ENCODE measurements at places on chromosomes 7 and 10.

DNA sequence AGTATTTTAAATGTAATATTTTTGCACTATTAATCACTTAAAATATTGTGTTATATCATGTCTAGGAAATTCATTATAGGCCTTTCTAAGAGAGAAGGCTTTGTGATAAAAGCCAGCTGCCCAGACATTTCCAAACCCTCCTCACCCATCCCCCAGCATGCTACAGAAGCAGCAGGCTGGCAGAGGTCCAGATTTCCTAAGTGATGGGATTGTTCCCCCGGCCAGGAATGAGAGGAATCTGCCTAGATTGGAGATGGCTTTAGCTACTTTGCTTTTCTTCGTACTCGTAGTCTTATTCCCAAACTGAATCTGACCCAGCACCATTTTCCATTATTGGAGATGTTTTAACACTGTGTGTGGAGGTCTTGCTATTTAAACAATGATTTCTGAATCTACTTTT is 29.4 kb downstream of the CDK14 start:
- DNase-seq, result no peak

DNA sequence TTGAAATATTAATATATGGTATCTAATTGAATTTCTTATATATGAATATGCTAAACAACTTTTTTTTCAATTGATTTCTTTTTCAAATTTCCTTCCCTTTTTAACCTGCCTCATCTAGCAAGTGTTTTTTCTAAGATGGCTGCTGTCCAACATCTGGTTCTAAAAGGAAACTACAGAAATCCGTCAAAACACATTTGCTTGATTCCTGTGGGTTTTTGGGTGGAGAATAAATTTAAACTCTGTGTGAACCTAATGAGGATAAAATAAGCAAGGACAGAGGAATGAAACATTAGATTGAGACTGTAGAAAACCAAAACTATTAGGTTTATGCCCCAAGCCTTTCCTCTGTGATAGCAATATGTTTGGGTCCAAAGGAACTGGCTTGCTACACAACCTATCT is 75.5 kb upstream of the STARD3NL start:
- peak; percentile 16 for DNase-seq

DNA sequence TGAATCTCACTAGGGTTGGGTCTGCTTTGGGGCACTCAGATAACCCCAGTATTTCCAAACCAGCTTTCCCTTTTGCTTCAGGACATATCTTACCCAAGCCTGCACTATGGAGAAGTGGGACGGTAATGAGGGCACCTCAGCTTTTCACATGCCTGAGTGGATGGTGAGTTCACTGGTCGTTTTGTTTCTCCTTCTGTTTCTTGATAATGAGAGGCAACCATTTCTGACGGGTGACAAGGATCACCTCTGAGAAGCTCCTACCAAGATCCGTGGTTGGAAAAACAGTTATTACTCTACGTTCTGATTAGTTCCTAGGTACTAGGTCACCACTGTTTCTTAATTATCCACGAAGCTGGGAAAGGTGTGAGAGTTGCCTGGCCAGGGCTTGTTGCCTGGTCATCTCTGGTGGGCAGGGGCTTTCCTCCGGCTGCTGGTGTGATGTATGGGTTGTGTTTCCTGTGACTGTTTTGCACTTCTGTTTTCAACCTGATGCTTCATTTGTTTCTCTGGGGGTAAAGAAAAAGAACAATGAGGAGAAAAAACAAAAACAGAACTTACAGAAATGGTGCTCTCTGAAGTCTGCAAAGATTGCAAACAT is 65.7 kb upstream of the STRIP2 start:
- no peak for DNase-seq

GRCh38 chr10:110730345-110731050 is 86.4 kb downstream of the RBM20 start:
- no peak for DNase-seq

DNA sequence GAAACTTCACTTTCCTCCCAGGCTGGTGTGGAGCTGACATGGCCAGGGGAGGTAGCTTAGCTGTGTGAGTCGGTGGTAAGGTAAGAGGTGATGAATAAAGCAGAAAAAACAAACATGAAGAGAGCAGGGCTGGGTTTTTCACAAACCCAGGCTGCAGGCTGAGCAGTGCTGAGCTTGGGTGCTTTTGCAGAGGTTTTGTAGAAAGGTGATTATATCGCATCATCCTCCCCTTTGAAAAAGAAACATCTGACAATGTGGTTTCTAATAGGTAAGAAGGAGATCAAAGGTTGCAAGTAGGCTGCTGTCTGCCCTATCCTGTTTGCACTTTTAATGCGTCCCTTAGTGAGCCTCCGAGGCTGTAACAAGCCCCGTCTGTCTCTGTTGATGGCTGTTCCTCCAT is 69.6 kb upstream of the GRM8 start:
- no peak for DNase-seq

GRCh38 chr7:6495597-6496262 is 48.0 kb upstream of the DAGLB start:
- no peak for DNase-seq

DNA sequence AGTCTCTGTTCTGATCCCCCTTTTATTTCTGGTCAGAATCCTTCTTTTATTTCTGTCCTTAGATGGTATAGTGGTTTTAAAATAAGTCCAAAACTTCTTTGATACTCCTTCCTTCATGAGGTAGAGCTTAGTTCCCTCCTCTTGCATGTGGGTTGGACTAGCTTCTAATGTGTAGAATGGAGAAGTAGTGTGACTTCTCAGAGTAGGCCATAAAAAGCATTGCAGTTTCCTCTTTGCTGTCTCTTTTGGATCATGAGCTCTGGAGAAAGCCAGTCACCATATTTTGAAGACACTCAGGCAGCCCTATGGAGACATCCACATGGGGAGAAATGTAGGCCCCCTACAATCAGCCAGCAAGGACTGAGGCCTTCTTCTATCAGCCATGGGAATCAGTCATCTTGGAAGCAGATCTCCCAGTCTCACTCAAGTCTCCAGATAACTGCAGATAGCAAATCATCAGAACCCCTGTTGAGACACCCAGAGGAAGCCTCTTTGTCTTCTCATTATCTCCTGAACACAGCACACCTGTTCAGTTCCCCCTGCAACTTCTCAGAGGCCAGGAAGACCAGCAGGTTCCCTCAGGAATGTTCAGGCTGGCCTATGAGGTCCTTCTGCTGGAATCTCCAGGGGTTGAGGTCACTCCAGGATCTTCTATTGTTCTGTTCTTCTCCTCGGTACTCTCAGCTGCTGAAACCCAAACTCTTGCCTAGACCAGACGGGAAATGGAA is 511.9 kb upstream of the ZMIZ1 start:
- DNase-seq, result peak; percentile 12

GRCh38 chr10:80596391-80597257 is 58.9 kb downstream of the SH2D4B start:
- DNase-seq, result peak; percentile 42

GRCh38 chr10:101725296-101726114 is 30.5 kb upstream of the FBXW4 start:
- no peak for DNase-seq

- DNase-seq, result no peak
These were observed 1189.0 kb upstream of the LRRN3 start for GRCh38 chr7:109901926-109902325.

DNA sequence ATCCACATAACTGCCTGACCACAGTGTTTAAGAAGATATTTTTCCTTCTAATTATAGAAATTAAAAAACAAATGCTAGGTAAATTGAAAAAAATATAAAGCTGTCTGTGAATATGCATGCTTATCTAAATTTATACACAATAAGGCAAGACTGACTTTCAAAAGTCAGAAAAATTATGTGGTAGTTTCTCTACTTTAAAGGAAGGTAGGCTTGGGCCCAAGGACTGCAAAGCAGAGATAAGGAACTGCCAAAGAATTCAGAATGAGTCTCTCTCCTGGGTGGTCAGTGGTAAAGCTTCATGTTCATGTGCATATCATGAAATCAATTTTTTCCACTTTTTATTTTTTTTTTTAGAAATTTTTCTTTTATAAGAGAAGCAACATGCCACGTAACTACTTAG is 998.6 kb downstream of the REEP3 start:
- DNase-seq, result no peak

- DNase-seq, result no peak
These were observed 59.0 kb upstream of the WNT16 start for GRCh38 chr7:121269798-121270197.

DNA sequence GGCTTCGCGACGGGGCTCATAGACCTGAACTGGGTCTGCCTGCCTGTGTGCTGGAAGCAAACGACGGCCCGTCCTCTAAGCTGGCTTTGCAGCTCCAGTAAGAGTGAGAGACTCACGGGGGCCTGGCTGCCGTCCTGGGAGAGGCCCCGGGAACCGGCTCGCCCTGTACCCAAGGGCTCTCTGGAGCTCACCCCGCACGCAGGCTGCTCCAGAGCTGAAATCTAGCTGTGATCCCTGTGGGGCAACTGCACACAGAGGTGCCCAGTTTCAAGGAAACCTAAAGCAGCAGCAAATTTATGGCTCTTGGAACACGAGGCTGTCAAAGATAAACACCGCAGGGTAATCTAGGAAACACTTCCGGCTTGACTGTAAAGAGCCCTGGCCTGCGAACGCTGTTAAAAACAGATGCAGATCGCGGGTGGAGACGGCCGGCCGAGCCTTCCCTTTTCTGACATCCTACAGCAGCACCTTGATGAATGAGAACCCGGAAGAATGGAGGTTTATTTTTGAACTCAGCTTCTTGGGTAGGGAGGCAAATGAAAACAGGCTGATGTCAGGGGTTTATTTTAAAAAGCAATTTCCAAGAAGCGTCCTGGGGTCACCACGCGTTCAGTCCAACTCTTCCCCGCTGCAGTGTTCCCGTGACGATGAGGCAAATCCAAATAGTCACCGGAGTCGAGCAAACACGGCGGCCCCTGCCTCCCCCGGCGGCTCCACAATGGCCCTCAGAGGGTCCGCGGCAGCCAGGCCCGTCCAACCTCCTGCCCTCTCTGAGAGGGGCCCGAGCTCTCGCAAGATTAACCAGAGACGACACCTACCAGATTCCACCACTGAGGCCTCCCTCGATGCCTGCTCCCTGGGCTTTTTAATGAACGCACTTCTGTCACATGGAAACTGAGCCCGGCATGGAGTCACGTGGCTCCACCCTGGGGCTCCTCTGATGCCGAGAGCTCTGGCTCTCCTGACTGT is 29.6 kb downstream of the AMZ1 start:
- peak; percentile 67 for DNase-seq

DNA sequence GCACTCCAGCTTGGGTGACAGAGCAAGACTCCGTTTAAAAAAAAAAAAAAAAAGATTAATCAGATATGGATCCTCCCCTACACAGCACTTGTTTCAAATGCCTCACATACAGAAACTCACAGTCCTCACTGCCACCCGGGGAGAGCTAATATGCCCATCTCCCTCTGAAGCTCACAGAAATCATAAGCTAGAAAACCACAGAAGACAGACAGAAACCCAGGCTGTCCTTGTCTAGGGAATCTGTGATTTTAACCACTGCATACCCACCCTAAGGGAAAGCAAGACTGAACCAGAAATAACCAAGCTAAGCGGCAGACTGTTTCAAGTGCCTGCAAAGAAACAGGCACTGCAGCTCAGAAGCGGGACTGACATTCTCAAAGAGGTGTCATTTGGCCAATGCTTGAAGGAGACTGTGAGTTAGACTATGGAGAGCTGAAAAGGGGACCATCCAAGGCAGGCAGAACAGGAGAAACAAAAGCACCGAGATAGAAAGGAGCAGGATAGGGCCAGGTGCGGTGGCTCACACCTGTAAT is 37.6 kb downstream of the SLC37A3 start:
- no peak for DNase-seq

DNA sequence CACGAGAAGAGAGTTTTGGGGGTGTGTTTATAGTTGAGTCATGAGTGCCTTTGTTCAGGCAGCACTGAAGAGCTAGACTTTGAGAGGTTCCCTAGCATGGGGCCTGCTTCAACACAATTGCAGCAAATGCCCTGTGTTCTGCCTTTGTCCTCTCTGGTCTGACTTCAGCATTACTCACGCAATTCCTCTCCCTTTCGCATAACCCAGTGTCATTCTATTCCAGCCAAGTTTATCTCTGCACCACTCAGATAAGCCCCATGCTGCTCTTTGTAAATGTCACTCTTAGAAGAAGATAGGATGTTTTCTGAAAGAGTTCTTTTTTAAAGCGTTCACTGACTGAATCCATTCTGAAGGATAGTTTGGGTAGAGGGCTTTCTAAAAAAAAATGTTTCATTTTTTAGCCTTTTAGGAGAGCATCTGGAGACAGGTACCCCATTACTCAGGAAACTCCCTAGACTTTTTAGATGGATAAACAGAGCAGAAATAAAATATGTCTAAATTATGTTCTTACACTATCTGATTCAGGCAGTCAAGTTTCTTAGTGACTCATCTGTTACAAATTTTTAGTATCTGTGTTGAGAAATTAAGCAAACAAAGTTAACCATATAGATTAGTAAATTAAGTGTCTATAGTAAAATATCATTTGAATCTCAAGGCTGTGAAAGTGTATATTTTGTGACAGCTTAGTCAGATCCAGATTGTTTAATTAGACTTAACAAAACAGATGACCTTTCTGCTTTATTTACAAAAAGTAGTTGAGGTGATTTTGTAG is 318.5 kb downstream of the GPR158 start:
- DNase-seq, result no peak

- DNase-seq, result no peak
These were observed 584.9 kb downstream of the GRM8 start for GRCh38 chr7:126667742-126668366.

GRCh38 chr7:116500078-116500853 is 728 bp downstream of the CAV2 start:
- no peak for DNase-seq

- no peak for DNase-seq
These were observed 53.1 kb downstream of the OSBPL3 start for GRCh38 chr7:24926623-24927524.

DNA sequence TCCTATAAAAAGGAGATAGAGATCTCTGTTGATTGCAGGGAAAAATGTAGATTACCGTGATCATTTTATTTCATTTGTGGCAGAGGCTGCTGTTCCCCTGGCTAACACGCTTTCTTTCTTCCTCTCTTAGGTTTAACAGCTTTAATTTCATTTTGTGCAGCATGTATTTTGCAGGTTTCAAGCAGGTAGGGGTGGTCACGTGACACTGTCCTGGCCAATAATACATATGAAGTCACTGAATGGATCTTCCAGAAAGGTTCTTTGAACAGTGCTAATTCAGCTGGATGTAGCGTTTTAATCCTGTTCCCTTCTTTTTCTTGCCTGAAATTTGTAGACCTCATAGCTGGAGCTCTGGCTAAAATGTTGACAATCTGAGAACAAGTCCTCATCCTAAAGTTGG is 3.6 kb upstream of the EPHB6 start:
- DNase-seq, result no peak

GRCh38 chr10:104527013-104527412 is 114.1 kb upstream of the SORCS3 start:
- DNase-seq, result no peak

- DNase-seq, result no peak
These were observed 94.4 kb upstream of the INSIG1 start for GRCh38 chr7:155203059-155203881.

Data from KG1 (cell line).